ENCODE measurements at places on chromosomes 3 and 15.

DNA sequence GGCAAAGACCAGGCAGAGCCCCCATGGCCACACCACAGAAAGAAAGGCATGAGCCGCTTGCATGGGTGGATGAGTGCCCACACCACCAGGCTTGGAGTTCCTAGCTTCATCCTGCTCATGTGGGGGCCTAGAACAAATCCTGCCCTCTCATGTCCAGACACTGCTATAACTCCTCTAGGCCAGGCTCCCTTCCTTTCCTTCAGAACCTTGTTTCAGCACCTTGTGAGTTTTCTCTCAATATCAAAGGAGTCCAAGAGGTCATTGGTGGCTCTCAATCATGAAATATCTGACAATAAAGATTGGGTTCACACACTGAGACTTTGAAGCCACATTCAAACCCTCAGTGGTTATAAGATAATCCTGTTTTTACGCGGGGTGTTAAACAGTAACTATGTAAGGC, 12.7 kb downstream of the SLC6A20 start:
- DNase-seq = no peak

GRCh38 chr3:151733613-151734012, at the start of gene AADACL2:
Gene AADACL2, plus strand, starts transcription at chr3:151733927. Its CDS starts 109 bp downstream, at chr3:151734036.
- DNase-seq = no peak

DNA sequence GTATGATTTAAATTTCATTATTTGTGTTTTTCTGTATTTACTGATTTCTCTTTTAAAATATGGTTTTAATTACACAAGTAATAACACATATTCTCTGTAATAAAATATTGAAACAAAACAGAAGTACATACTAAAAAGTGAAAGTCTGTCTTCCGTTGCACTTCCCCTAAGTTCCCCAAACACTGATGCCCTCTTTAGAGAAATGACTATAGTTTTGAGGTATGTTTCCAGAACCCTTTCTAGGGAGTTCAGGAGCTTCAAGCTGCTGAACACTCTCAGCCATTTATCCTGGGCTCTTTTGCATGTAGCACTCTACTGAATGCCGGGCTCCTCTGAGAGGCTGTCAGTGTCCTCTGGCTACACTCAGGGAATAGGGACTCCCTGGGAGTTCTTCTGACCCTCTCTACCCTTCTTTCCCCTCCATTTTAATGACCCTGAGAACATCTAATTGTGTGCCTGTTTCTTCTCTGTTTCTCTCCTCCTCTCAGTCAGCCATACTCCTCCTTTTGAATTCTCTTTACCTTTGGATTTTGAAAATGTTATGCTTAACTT, 60.4 kb upstream of the KCNAB1 start:
- peak; percentile 29 for DNase-seq

- peak; percentile 90 for DNase-seq
These were observed 230.2 kb upstream of the CD96 start for GRCh38 chr3:111311709-111312235.

DNA sequence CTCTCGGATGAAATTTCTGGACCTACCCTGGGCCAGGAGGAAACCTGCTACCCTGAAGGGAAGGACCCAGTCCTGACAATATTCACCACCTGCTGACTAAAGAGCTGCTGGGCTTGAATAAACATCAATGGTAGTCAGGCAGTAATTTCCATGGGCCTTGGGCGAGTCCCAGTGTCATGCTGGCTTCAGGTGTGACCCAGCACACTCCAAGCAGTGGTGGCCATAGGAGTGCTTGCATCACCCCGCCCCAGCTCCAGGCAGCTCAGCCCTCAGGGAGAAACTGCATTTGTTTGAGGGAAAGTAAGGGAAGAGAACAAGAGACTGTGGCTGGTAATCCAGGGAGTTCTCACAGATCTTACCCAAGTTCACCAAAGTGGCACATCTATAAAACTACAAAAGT, 261.8 kb upstream of the DCBLD2 start:
- no peak for DNase-seq

DNA sequence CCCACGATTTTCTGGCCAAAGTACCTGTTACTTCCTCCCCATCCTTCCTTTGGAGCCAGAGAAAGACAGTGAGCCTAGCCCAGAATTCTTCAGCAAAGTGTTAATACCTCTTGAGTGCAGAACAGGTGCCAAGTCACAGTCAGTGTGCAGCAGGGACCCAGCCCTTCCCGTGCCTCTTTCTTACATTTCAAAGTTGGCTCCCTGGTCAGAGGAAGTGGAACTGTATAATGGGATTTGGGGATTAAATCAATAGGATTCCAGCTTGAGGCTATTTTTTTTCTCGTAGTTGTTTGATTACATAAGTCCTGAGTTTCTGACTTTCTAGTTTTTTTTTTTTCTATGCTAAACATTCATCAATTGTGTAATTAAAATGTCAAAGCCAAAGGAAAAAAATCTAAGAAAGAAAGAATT, 52.6 kb upstream of the ABHD10 start:
- DNase-seq = no peak

DNA sequence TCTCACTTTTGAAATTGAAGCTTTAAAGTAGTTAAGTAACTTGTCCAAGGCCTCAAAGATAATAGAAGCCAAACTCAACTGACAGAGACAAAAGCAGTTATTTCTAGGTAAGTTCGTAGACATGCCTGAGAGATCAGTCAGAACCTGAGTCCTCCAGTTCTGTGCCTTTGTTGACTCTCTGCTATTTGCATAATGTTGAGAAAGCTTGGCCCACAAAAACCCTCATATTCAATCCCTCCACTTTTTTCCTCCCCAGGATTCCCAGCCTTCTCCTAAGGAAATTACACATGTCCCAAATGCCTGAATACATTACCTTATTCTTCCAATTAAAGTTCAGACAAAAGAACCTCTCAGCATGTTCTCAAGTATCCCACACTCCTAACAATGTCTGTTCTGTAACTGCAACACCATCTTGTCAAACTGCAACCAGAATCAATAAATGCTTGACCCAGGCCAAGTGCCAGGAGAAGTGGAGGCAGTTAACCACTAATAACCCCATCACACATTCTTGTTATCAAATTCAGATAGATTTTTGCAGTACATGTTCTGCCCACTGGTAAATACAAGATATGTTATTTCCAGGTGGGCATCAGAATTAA, 217.8 kb downstream of the LRRC3B start:
- no peak for DNase-seq

- no peak for DNase-seq
These were observed 3.9 kb upstream of the CIDEC start for GRCh38 chr3:9883706-9884554.

GRCh38 chr3:58591517-58592510, 14.6 kb upstream of the FAM107A start:
- DNase-seq = no peak

DNA sequence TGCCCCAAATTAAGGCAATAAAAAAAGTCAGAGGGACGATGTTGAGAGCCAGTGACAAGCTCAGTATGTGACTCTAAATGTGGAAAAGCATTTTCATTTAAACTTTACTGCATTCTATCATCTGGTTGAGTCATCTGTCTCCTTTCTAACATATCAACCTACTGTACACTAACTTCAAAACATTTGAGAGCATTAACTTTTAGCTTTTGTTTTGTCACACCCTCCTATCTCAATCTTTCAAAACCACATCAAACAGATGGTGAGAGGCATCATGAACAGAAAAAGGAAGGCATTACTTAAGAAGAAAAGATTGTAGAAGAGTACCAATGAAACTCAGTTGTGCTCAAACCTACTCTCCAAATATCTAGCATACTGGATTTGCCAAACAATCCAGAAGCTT, 4.8 kb downstream of the LRRC58 start:
- DNase-seq = peak; percentile 15

DNA sequence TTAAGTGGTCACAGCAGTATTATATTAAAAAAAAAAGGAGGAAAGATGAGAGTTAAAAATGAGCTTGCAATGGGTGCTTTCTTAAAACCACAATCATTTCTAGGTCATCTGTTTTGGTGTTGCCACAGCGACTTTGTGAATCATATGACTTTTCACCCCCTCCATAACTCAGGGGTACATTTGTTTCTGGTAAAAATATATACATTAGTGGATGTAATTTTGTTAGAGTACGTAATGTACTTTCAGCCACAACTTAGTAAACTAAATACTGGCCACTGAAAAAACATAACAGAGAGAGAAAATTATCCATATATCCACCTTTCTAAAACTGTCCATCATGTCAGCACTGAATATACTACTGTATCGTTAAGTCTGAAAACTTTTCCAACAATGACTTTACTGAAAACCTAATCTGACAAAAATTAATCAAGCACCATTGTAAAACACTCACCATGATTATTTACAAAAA, 3.4 kb downstream of the ANKRD28 start:
- no peak for DNase-seq

DNA sequence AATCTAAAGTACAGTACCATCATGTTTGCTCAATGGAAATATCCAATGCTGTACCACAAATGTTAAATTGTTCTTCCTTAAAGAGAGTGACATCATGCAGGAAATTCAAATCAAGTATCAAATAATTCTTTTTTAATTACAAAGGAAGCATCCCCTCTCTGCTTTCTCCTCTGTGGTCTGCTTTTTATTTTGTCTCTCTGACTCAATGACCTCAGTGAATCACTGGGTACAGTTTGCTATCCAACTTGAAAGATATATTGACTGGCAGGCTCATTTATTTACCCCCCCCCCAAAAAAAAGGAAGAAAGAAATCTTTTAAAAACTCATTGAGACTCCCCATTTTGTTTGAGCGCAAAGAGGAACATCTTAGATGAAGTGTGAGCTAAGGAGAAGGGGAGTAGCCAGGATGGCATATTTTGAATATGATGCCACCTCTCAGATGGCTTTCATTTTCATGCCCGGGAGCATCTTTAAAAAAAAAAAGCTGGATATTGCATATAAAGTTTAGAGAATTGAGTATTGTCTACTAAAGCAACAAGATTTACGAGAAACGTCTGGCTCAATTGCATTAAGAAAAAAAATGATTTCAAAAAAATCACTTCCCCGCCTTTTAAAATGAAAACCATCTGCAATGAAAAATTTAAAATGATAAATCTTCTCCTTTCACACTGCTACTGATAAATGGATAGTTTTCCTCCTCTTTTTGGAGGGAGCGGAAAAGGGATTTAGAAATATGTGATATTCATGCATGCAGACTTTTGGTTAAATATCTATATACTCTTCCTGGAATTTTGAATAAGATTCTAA, 307.1 kb upstream of the DPH6 start:
- DNase-seq = no peak

DNA sequence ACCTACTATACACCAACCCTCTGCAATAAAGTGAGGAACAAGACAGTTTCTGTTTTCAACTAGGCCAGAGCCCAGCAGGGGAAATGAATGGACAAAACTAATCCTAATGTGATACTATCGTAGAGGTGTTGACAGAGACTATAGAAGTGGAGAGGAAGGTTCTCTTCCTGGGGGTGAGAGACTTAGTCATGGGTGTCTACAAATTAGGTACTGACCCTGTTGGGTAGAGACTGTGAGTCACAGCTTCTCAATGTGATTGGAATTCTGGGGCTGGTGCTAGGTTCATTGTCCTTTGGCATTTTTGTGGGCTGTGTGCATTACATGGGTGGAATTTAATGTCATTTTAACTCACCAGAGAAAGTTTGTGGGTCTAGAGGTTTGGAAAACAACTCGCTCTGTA, 79.3 kb downstream of the ADAMTSL3 start:
- peak; percentile 80 for DNase-seq

DNA sequence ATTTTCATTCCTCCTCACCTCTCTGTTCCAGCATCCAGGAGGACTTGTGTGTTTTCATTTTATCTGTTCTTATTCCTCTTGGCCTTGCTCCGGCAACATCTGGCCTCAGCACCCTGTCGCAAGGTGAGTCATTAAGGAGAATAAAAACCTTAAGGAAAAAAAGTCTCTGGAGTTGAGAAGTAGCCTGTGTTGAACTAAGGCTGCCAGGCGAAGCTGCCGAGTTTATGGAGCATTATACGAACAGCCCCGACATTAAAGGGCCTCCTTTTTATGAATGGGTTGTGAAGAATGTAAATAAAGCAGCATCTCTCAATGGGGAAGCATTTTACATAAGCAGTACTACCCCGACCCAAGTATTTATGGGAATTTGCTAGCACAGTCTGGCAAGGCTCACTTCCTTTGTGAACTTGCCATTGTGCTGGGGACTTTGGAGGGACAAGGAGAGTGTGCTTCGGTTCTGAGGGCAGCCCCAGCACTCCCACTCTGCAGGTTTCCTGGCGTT, 4.7 kb downstream of the BAHD1 start:
- no peak for DNase-seq

GRCh38 chr3:133441867-133442270, 42.0 kb downstream of the BFSP2 start:
- peak; percentile 8 for DNase-seq

GRCh38 chr15:72486144-72486543, 12.0 kb downstream of the ARIH1 start:
- DNase-seq = no peak

- DNase-seq = peak; percentile 3
These were observed 8.3 kb downstream of the POU1F1 start for GRCh38 chr3:87267953-87268645.

DNA sequence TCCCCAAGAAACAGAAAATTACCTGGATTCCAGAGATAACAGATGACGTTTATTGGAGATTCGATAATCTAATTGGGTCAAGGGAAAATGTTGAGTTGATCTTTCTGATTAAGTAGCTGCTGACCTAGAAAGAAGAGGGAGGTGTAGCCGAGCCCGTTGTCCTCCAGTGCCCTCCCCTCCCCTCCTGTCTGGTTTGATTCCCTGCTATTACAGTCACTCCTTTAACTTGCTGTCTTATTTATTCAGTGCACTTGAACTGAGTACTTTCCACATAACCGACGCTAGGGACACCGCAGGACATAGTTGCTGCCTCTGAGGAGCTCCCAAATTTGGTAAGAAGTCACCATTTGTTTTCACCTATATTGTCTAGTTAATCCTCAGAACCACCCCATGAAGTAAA, 103.7 kb downstream of the AQP9 start:
- no peak for DNase-seq

- no peak for DNase-seq
These were observed 199.3 kb upstream of the LINGO1 start for GRCh38 chr15:77831986-77832385.

DNA sequence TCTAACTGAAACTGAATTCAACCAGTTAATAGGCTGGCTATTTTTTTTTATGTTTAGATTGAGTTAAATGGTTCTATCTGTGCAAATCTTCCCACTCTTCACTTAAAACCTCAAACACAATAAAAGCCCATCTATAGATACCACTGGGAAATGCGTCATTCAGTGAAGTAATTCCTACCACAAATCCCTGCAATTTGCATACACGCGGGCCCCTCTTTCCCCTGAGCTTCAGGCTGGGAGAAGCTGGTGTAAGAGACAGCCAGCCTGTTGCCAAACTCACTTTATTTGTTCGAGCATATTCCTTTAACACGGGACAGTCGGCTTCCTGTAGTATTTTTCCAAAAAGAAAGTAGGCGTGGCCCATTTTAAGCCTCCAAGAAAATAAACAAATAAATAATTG, 26.0 kb upstream of the MCTP2 start:
- no peak for DNase-seq

DNA sequence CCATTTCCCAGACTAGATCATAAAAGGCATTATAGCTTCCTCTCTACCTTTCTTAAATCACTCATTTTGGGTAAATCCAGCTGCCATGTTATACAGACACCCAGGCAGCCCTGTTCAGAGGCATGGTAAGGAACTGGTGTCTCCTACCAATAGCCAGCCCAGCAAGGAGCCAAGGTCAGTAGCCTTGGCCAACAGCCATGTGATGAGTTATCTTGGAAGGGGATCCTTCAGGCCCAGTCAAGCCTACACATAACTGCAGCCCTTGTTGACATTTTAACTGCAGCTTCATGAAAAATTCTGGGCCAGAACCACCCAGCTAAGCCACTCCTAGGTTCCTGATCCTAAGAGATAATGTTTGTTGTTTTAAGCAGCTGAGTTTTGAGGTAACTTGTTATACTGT, 29.0 kb upstream of the ZMAT3 start:
- DNase-seq = no peak

GRCh38 chr3:99825004-99825640, 7.5 kb downstream of the CMSS1 start:
- no peak for DNase-seq

- DNase-seq = no peak
These were observed 301.2 kb upstream of the CDIN1 start for GRCh38 chr15:36278219-36278618.

Data from cardiac muscle cell (in vitro differentiated cells and primary cell).